ENCODE measurements at places on chromosomes 5 and 9.

- no peak for DNase-seq
Measured at GRCh38 chr5:135446615-135447014, 533 bp downstream of the DCANP1 start.

GRCh38 chr9:110148891-110149290, 59.1 kb downstream of the C9orf152 start:
- DNase-seq = no peak

DNA sequence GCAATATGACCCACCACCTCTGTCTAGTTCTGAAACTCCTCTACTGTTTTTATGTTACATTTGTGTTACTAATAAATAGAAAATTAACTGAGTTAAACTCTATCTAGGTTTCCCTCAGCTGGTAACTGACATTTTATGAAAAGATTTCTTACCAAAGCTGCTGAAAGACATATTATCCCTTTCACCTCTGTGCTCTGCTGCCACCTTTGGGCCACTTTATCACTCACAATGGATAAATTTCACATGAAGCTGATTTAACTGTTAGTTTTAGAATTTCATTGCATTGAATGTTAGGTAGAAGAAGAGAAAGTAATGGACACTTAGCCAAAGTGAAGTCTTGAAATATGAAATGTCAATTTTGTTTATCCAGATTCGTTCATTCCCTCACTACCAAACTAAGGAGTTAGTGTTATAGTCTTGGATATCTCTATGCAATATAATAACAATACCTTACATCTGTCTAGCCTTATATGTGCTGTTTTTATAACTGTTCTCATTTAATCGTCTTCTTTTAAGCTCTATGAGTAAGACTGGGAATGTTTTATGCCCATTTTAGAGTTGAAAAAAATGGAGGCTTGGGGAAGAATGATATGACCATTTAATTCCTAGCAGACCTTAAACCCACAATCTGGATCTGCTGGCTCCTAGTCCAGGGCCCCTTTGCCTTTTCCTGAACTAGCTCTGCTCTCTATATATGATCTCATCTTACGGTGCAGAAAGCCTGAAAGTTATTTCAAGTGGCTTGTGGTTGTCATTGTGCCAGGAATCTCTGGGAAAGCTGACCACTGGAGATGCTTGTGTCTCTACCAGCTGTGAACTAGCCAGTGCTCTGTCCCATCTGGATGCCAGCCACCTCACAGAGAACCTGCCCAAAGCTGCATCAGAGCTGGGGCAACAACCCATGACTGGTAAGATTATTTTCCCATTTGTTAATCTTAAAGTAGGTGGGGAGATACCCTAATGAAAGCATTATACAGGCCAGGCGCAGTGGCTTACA, 97.1 kb downstream of the GOLPH3 start:
- no peak for DNase-seq

DNA sequence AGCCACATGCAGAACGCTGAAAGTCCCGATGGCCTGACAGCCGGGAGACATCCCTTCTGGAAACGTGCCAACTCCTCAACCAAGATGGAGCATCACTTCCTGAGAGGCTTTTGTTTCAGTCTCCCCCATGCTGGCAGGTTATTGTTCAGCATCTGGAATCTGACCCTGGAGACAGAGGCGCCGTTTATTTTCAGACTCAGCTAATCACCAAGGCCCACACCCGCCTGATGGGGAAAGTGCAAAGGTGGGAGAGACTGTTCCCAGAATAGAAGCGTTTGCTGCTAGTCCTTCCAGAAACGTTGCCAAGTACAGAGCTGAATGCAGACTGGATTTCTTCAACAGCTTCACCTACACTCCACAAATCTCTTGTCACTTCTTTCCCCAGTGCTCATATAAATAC, 41.8 kb upstream of the S1PR3 start:
- DNase-seq = peak; percentile 58

DNA sequence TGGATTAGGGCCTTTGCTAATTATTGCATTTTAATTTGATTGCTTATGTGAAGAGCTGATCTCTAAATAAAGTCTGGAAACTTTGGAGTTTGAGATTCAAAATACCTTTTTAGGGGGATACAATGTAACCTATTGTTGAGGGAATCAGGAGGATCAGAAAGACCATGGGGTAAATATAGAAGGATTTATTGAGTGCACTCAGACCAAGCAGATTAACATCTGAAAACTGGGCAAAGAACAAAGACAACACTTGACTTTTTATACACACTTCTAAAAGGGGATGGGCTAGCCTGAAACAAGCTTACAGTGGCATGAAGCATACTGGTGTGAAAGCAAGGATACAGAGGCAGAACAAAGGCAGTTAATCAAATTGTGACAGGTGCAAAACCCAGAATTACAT, 174.3 kb downstream of the MRPS30 start:
- DNase-seq = no peak

GRCh38 chr5:39202597-39203274, 16.6 kb downstream of the FYB1 start:
- no peak for DNase-seq

GRCh38 chr9:94801234-94801633, 74.7 kb downstream of the AOPEP start:
- DNase-seq = no peak

- DNase-seq = peak; percentile 68
Measured at GRCh38 chr9:126704892-126705766, 91.4 kb downstream of the LMX1B start.

- DNase-seq = no peak
Measured at GRCh38 chr5:179196405-179197079, 136.4 kb downstream of the ZNF354C start.

DNA sequence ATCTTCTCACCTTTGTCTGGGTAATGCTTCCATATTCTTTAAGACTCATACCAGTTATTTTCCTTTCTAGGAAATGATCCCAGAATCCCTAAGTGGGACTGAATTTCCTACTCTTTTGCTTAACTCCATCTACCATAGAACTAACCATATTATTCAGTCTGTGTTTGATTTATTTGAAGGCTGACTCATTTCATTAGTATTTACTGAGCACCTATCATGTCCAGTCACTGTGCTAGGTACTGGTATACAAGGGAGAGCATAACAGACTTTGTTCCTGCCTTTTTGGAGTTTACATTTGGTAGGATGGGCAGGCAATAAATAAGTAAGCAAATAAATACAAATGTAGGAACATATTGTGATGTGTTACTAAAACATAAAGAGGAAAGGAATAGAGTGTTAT, 4.3 kb downstream of the NPR2 start:
- DNase-seq = no peak

DNA sequence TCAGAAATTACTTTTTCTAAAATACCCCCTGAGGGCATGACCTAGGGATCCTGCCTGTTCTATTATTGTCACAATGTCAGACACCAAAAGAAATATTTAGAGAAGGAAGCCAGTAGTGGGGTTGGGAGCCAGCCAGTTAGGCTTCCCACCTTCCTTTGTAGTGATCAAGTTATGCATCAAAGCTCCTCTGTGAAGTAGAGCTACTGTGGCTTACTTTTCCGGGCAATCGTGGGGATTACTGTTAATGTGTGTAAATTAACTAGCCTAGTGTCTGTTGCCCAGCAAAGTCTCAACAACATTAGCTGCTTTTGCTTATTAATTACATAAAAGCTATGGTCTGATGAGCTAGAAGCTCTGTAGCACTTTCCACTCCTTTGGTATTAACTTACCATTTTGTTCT, 109.0 kb upstream of the PCAT7 start:
- DNase-seq = no peak

- DNase-seq = no peak
Measured at GRCh38 chr9:71581101-71581500, 187.2 kb downstream of the CEMIP2 start.

- peak; percentile 32 for DNase-seq
Measured at GRCh38 chr9:70413464-70413798, 1.0 kb downstream of the KLF9 start.

GRCh38 chr5:66839636-66840185, 243.5 kb downstream of the MAST4 start:
- DNase-seq = no peak

GRCh38 chr9:106405871-106406435, 457.0 kb upstream of the ZNF462 start:
- DNase-seq = no peak

DNA sequence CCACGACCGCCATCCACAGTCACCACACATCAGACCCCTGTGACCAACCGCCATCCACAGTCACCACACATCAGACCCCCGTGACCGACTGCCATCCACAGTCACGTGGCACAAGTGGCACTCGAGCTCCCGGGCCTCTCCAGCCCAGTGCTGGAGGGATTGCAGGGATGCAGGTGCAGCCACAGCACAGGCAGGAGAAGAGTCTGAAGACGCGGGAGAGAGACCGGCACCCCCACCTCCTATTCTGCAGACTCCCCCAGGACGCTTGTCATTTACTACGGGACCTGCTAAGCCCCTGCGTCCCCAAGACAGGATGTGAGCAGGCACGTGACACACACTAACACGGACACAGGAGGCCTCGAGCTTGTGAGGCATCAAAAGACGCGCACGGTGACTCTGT, 21.1 kb downstream of the TERT start:
- DNase-seq = no peak

DNA sequence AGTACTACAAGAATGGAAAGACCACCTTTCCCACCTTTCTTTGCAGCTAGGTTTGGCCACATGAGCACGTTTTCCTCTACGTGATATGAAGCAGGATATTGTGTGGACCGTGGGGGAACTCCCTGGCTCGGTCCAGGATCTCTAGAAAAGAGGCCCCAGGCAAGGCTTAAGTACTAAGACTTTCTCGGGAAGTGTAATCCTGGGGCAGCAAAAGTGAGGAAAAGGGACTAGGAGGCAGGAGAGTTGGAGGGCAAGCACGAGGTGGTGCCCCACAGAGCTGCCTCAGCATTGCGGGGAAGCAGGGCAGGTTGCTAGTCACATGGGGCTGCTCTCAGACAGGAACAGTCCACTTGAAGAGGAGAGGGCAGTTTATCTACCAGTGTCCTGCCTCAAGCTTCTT, 235.1 kb downstream of the GADD45G start:
- DNase-seq = no peak

- no peak for DNase-seq
Measured at GRCh38 chr5:152374711-152375275, 30.3 kb downstream of the NMUR2 start.

GRCh38 chr9:96177005-96177718, 124.8 kb downstream of the HSD17B3 start:
- DNase-seq = no peak

DNA sequence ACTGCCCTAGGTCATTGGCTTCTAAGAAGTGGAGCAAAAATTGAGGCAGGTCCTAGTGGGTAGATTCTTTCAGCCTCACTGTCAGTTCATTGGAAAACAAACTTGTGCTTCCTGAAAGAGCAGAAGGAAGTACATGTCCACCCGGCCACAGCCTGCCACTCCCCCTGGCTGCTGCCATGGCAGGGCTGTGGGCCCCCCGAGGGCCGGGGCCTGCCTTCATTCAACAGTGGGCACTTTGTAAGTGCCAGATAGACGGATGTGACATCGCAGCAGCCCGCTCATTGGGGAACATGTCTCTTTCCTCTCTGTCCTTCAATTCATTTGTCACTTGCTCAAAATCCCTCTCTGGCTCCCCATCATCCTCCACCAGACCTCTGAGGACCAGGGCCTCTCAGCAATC, 20.6 kb upstream of the NEURL1B start:
- no peak for DNase-seq

DNA sequence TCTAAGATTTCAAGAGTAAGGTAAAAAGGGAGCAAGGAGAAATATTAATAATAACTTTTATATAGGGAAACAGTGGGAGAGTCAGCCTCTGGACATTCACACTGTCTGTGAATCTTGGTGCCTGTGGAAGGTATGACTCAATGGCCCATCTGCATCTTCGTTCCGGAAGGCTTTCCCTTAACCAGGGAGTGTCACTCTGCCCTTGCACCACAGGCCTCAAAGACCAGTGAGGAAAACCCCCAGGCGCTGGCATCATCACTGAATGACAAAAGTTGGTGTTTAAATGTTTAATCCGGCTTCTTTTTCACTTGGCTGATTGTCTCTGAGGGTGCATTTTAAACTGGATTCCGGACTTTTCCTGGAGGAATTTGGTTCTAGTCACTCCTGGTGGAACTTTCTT, 522.4 kb upstream of the TLE4 start:
- DNase-seq = no peak

GRCh38 chr5:93184041-93184440, 397.0 kb downstream of the NR2F1-AS1 start:
- DNase-seq = no peak

- DNase-seq = peak; percentile 37
Measured at GRCh38 chr9:73132034-73132776, 19.5 kb upstream of the ANXA1 start.

GRCh38 chr9:38138276-38138675, 69.2 kb upstream of the SHB start:
- no peak for DNase-seq

DNA sequence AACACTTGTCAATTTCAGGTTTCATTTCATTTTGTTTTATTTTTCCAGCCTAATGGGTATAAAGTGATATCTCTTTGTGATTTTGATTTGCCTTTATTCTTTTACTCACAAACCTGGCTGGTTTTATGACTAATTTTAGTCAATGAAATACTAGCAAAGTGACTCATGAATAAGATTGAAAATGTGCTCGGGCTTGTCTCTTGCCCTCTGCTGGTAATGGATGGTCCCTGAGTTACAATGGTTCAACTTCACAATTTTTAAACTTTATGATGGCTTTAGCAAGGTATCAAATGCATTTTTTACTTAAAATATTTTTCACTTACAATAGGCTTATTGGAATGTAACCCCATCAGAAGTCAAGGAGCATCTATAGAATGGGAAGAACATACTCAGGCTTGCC, 431.4 kb upstream of the CCNG1 start:
- no peak for DNase-seq

- DNase-seq = no peak
Measured at GRCh38 chr9:126055381-126055985, 271.1 kb upstream of the MVB12B start.

DNA sequence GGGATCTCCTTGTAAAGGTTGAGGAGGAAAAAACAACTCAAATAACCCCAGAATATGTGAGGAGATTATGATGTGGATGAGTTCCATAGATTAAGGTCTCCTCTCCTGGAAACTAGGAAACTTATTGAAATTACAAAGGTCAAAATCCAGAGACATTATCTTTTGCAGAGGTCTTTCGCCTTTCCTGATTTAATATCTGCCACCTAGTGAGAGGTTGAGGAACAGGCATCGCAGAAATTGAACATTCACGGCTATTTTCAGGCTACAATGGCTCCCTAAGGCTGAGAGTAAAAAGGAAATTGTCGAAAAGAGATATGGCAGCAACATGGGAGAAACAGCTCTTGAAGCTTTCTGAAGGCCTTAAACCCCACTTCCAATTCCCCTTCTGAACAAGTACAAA, 127.5 kb upstream of the PLCXD3 start:
- no peak for DNase-seq

DNA sequence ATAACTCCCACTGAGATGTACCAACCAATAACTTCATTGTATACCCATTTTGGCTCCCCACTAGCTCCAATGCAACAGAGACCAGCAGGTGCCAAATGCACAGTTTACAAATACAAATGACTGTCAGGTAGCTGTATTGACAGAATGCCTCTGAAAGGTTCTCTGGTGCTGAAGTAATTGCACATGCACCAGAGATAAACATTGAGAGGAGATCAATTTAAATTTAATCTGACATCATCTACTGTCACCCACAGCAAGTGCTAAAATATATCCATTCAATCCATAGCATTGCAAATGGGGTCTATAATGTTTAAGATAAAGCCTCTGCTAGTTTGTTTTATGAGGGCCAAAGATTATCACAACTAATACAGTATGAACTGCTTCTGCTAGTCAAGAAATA, 80.2 kb downstream of the STX17 start:
- no peak for DNase-seq

- no peak for DNase-seq
Measured at GRCh38 chr9:36878986-36879982, 154.8 kb downstream of the PAX5 start.

- no peak for DNase-seq
Measured at GRCh38 chr9:112774006-112774996, 23.7 kb downstream of the SNX30 start.
